Upper lobe of left lung (tissue), 6 donors: ENCODE measurements at places on chromosomes 1 and 21.

GRCh38 chr1:88502886-88503285, 181.2 kb upstream of the PKN2 start:
- H3K4me3 ChIP-seq = no peak overlapping the region
- no peaks in the 10 kb centered on the region for H3K4me1 ChIP-seq
- no peaks in the 10 kb centered on the region for H3K27me3 ChIP-seq
- DNase-seq = no peak

DNA sequence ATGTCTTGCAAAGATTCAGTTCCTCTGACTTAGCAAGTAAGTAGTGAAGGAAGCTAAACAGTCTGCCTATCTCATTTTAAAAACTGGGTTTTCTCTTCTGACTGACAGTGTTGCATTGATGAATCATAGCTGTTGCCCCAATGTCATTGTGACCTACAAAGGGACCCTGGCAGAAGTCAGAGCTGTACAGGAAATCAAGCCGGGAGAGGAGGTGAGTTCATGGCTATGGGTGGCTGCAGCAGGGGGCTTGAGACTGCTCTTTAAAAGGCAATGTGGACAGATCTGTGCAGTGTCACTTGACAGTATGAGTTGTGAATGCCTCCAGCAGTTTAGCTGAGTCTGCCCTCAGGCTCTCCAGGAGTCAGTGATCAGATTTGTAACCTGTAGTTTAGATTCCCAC, 46.6 kb downstream of the SMYD2 start:
- H3K36me3 ChIP-seq = no peaks in the 10 kb centered on the region
- no peak overlapping the region for H3K4me3 ChIP-seq
- no peaks in the 10 kb centered on the region for H3K4me1 ChIP-seq
- no peak for DNase-seq
- H3K27me3 ChIP-seq = no peaks in the 10 kb centered on the region
- no peak overlapping the region for H3K27ac ChIP-seq

GRCh38 chr1:168473126-168473525, 70.7 kb downstream of the XCL2 start:
- H3K36me3 ChIP-seq = no peaks in the 10 kb centered on the region
- no peak overlapping the region for H3K27ac ChIP-seq
- H3K4me3 ChIP-seq = no peak overlapping the region
- H3K27me3 ChIP-seq = no peaks in the 10 kb centered on the region

DNA sequence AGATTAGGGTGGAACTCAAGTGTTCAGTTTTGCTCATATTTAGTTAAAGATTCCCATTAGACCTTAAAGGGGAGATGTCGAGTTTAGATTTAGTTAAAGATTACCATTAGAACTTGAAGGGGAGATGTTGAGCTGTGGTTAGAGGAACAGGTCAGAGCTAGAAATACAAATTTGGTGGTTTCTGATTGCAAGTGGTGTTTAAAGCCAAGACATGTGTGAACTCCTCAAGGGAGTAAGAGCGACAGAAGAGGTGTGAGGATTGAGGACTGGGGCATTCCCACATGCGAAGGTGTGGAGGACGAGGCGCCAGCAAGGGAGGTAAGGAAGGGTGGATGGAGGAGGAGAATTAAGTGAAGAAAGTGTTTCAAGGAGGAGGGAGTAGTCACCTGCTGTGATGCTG, 168.6 kb downstream of the IER5 start:
- DNase-seq = no peak
- no peak overlapping the region for H3K27ac ChIP-seq
- no peaks in the 10 kb centered on the region for H3K4me1 ChIP-seq
- no peak overlapping the region for H3K4me3 ChIP-seq
- H3K27me3 ChIP-seq = no peaks in the 10 kb centered on the region

DNA sequence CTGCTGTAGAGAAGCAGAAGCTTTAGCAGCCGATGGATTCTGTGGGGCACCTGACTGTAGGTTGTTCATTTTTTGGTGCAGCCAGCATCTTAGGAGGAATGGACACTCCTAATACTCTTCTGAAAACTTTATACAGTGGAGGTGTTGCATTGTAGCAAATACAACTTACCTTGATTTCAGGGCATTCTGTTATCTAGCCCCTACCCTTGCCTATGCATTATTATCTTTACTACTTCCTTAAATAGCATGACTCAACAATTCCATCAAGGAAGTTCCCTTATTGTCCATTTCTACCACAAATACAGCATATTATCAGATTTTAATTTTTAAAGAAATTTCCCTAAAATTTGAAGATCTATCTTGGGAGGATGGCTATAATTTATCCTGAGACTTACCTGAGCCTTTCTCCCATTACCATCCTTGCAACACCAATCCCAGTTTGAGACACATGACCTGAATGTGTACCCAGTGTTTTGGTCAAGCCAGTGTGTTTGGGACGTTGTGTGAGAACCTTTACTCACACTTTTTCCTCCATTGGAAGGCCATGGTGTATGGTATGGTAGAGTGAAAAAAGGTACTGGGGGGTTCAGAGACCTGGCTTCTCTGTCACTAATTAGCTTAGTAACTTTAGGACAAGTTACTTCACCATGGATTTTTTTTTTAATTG, 9.2 kb downstream of the POU2F1 start:
- no peaks in the 10 kb centered on the region for H3K36me3 ChIP-seq
- no peak for DNase-seq
- no peaks in the 10 kb centered on the region for H3K27me3 ChIP-seq
- peaks cover 25% of the 10 kb centered on the region for H3K4me1 ChIP-seq
- no peak overlapping the region for H3K27ac ChIP-seq

- no peak overlapping the region for H3K4me3 ChIP-seq
- no peak for DNase-seq
- no peaks in the 10 kb centered on the region for H3K4me1 ChIP-seq
- no peaks in the 10 kb centered on the region for H3K27me3 ChIP-seq
- no peaks in the 10 kb centered on the region for H3K36me3 ChIP-seq
Measured at GRCh38 chr1:219304227-219305226, 130.8 kb downstream of the LYPLAL1 start.

GRCh38 chr1:160226623-160227022, 21.4 kb downstream of the PEA15 start:
- H3K4me1 ChIP-seq = no peaks in the 10 kb centered on the region
- DNase-seq = no peak
- H3K36me3 ChIP-seq = peaks cover 97% of the 10 kb centered on the region
- no peak overlapping the region for H3K27ac ChIP-seq

DNA sequence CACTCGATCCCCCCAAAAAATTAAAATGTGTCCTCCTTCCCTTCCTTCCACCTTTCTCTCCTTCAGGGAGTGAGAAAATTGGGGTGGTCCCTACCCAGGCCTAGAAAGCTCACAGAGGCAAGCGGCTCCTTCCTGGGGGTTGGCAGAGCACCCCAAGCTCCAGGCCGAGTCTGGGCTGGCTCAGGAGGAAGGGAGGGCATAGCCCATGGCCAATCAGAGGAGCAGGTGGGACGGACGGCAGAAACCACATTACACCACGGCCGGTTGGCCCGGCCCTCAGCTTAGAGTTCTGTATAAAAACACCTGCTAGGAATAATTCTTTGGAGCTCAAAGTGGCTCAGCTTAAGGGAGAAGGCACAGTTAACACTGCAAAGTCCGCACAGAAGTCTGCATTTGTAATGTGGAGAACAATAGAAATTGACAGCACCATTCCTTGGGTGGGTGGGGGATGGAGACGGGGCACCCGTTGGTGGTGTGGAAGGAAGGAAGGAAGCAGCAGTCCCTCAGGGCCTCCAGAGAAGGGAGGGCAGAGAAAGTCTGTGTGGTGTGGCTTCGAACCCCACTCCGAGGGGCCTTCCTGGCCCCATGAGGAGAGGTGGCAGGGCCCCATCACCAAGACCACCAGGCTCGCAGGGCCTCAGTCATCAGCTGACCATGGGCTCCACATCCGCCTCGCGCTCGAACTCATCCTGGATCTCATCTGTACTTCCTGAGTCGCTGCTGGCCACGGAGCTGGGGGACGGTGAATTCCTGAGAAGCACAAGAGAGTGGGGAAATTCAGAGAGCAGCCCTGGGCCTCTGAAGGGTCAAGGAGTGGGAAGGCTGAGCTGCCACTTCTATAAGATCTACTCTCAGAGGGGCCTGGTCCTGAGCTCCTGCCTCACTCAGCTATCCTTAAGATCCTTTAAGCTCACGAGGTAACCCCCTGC, 5.8 kb upstream of the ALDH4A1 start:
- H3K4me3 ChIP-seq = no peak overlapping the region
- DNase-seq = no peak
- H3K4me1 ChIP-seq = peaks cover 33% of the 10 kb centered on the region

- no peak for DNase-seq
- no peaks in the 10 kb centered on the region for H3K27me3 ChIP-seq
- no peak overlapping the region for H3K4me3 ChIP-seq
- no peak overlapping the region for H3K27ac ChIP-seq
Measured at GRCh38 chr1:119084798-119085197, 55.7 kb downstream of the WARS2 start.

- no peaks in the 10 kb centered on the region for H3K36me3 ChIP-seq
- no peaks in the 10 kb centered on the region for H3K27me3 ChIP-seq
- H3K4me1 ChIP-seq = peaks cover 39% of the 10 kb centered on the region
- H3K4me3 ChIP-seq = peak overlapping the region; percentile 93
- DNase-seq = no peak
Measured at GRCh38 chr1:226187380-226187779, 839 bp upstream of the ACBD3 start.

GRCh38 chr1:10635085-10635896, 160.5 kb downstream of the PEX14 start:
- no peak for DNase-seq
- no peaks in the 10 kb centered on the region for H3K27me3 ChIP-seq
- peaks cover 34% of the 10 kb centered on the region for H3K4me1 ChIP-seq
- peak overlapping the region; percentile 89 for H3K27ac ChIP-seq
- peaks cover 12% of the 10 kb centered on the region for H3K36me3 ChIP-seq
- peak overlapping the region; percentile 4 for H3K4me3 ChIP-seq

DNA sequence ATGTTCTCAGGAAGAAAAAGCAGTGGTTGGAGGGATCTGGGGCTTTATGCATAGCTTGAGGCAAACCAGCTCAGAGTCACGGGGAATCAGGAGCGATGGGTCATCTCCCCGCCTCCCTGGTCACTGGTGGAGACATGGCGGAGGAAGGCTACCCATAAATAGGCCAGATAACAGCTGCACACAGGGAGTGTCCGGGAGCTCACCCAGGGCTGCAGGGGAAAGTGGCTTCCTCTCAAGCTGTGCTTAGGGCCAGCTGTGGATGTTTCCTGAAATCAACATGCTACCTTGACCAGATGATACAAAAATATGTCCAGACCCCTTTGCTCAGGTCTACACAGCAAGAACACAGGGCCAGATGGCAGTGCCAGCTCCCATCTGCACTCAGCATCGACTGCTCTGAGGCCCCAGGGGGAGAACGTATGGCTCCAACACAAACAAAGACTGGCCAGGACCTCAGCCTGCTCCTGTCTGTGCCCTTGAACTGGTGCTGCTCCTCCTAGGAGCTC, 27.1 kb upstream of the RERE start:
- H3K4me3 ChIP-seq = no peak overlapping the region
- H3K4me1 ChIP-seq = peaks cover 7% of the 10 kb centered on the region
- H3K36me3 ChIP-seq = no peaks in the 10 kb centered on the region

- H3K27ac ChIP-seq = no peak overlapping the region
- DNase-seq = no peak
- H3K4me3 ChIP-seq = no peak overlapping the region
- no peaks in the 10 kb centered on the region for H3K4me1 ChIP-seq
- no peaks in the 10 kb centered on the region for H3K36me3 ChIP-seq
Measured at GRCh38 chr1:197284325-197284724, 16.3 kb downstream of the CRB1 start.

DNA sequence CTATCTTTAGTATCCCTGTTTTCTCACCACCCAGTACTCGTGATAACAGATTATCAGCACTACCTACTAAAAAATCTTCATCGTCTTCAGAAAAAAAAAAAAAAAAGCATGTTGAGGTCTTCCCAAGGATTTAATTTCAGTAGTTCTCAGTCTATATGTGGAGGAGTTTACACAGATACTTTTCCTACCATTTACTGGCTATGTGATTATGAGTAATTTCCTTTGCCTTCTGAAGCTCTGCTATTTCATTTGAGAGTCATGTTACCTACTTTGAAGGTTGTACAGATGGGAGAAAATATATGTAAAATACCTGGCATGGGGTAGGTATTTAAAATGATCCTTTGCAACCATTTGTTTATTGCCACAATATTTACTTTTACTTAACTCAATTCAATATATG, 399.7 kb downstream of the NEGR1 start:
- no peak for DNase-seq
- H3K27me3 ChIP-seq = no peaks in the 10 kb centered on the region
- H3K4me3 ChIP-seq = no peak overlapping the region
- H3K4me1 ChIP-seq = no peaks in the 10 kb centered on the region
- H3K27ac ChIP-seq = no peak overlapping the region
- no peaks in the 10 kb centered on the region for H3K36me3 ChIP-seq

GRCh38 chr1:200980452-200980772, 43.1 kb downstream of the KIF21B start:
- no peaks in the 10 kb centered on the region for H3K4me1 ChIP-seq
- no peak overlapping the region for H3K4me3 ChIP-seq
- no peak for DNase-seq
- H3K27me3 ChIP-seq = no peaks in the 10 kb centered on the region

DNA sequence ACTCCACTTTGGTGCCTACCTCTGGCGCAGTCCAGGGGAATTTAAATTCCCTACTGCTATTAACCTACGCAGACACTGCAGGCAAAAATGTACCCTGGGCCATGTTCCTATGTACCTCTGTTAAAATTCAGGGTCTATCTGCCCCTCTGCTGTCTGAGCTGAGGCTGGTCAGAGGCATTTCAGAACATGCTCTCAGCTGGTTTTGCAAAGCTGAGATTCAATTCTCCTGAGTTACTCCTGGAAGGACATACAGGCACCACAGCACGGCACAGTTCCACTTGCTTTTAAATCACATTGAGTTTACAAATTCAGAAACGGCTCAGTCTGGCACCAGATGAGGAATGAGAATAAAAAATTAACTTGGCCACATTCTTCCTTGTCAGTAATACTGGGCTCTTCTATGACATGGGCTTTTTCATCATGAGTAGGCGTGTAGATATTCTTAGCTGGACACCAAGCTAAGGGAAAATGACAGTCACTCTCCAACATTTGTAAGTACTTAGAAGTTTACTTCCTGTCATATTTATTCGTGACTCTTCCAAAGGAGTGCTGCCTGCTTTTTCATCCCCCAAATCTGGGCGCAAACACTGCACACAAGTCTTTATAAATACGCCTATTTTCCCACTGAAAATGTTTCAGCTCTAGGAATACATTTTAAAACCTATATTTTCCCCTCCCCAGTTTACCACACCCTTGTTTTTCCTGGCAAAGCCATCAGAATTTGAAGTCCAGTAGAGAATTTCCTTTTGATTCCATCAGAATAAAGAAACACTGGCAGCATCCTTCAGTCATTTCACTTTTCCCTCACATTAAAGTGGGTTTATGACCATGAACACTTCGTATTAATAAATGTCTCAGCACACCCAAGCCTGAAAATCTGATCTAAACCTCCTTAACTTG, 1.9 kb downstream of the C1orf198 start:
- peaks cover 43% of the 10 kb centered on the region for H3K4me1 ChIP-seq
- DNase-seq = no peak
- peak overlapping the region; percentile 98 for H3K4me3 ChIP-seq
